Activated CD4-positive, alpha-beta T cell treated with anti-CD3 and anti-CD28 coated beads, Interleukin-2, amount 10 ng/mL, durations not matched to agents 7 days and 5 days (primary cell): ENCODE measurements at places on chromosomes 4 and X.

DNA sequence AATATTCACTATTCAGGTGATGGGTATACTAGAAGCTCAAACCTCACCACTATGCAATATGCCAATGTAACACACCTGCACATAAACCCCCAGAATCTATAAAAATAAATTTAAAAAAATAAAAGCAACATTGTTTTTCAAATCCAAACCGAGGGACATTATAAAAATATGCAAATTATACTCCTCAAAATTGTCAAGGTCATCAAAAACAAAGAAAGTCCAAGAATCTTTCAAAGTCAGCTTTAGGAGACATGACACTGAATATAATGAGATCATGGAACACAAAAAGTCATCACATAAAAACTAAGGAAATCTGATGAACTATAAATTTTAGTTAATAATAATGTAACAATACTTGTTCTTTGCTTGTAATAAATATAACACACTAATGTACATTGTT is 43.2 kb upstream of the AR start:
- DNase-seq: no peak

DNA sequence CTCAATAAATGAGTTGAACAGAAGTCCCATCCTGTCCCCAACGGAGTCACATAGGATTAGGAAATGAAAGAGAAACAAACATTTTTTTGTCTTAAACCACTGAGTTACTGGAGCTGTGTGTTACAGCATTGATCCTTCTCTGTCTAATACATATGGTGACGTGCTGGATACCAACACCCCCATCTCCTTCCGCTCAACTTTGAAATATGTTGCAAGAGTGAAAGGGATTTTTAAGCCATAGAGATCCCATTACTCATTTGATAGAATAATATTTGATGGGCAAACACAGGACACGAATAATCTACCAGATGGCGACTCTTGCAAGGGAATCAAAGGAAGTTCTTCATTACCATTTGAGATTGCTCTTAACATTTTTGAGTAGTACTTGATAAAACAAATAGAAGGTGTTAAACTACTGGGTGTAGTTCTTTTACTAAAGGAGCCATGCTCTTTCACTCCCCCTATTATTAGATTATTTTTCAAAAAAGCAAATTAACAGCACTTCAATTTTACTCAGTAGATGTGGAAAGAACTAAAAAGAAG is 140.5 kb downstream of the PACRGL start:
- no peak for DNase-seq

- no peak for DNase-seq
These were observed 47.9 kb upstream of the POU4F2 start for GRCh38 chr4:146590801-146591200.

DNA sequence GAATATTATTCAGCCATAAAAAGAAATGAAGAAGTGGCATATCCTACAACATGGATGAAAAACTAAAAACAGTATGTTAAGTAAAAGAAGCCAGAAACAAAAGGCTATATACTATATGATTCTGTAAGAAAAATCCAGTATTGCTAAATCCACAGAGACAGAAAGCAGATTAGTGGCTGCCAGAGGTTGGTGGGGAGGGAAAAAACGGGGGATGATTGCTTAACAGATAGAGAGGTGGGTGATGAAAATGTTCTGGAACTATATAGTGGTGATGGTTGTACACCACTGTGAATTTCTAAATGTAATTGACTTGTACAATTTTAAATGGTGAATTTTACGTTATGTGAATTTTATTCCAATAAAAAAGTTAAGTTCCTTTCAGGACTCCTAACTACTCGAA is 157.6 kb upstream of the SH3RF1 start:
- DNase-seq: no peak

DNA sequence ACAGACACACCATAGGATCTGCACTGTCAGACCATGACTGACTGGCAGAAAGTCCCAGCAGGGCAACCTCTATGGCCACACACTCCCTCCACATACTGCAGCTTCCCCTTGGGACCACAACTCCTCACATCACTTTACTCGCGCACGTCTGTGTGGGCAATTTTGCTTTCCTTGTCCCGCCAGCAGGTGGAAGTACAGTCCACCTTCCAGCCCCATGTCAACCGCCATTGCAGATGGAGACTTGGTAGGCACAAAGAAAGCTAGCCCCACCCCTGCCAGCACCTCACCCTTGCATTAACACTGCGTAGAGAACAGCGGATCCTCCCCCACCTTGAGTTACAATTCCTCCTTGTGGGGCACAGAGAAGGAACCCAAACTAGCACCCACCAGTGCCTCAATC is 74.4 kb upstream of the NAP1L2 start:
- no peak for DNase-seq

DNA sequence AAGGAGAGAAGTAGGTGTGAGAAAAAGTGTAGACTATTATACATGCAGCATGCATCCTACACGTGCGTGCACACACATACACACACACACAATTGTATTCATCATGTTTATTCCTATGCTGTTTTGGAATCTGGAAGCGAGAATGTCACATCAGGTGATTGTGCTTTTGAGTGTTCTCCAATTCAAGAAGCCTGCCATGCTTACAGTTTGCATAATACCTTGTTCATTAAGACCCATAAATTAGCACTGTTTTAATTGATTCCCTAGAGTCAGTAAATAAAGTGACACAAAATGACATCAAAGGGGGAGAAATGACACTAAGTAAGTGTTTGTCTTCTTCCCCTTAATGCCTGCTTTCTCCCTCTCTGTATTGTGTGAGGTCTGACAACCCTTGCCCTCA is 336.1 kb upstream of the IGFBP7 start:
- no peak for DNase-seq

DNA sequence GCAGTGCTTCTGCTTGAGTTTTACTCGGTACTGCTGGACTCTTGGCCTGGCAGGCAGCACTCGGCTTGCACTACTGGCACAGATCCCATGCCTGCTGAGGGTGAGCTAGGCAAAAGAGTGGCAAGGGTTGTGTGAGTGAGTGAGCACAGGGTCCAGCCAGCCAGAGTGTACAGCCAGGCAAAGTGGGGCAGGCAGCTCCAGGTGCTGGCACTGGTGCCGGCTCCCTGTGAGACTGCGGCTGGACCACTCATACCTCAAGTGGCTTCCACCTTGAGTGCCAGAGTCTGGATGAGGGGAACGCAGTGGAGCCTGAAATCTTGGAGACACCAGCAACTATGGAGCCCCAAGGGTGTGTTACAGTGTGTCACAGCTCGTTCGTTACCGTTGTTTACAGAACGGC is 1451.9 kb upstream of the AGA start:
- DNase-seq: no peak

DNA sequence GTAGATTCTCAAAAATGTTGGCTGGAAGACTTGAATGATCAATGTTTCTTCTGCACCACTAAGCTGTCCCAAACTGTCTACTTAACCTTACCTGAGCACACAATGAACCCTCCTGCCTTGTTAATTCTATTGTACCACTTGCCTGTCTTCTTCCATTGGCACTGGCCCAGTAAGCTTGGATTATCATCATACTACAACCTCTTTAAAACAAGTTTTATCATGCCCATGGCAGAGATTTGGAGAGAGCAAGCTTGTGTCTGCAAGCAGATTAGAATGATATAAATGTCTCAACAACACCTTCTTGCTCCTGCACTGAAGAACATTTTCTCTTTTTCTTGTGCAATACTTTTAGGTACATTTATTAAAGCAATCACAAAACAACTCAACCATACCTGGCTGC is 74.0 kb upstream of the VMA21 start:
- no peak for DNase-seq

DNA sequence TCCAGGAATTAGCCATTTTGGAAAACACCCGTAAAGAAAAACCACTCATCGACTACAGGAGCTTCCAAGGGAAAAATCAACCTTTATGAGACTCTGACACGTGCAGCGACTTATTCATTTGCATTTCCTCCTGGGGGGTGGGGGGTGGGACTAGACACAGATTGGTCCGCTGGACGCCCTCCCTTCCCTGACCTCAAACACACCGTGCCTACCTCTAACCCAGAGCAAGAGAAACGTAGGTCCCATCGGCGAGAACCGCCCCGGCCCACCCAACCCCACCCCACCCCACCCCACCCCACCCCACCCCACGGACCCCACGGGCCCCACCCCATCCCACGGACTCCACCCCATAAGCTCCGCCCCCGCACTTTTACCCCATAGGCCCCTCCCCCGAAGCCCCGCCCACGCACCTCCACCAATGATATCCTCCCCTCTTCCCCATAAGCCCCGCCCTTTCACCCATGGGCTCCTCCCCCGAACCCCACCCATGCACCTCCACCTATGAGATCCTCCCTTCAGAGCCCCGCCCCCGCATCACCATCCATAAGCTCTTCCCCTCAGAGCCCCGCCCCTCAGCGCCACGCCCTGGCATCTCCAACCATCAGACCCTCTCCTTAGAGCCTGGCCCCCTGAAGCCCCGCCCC is 1.1 kb downstream of the GTPBP6 start:
- no peak for DNase-seq

DNA sequence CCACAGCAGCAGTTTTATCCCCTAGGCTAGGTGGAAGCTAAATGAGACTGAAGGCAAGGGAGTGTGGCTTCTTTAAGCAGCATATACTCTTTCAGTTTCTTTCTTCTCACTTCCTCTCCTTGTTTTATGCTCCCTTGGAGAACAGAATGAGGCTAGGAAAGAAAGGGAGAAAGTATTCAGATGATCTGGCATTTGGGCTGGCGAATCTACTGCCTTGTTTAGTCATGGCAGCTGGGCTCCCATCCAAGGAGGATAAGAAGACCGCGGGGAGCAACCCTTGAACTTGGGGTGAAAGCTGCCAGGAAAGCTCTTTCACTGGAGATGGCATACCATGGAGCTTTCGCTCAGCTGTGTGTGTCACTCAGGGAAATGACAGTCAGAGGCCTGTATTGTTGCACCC is 72.1 kb downstream of the ARHGEF38 start:
- no peak for DNase-seq

DNA sequence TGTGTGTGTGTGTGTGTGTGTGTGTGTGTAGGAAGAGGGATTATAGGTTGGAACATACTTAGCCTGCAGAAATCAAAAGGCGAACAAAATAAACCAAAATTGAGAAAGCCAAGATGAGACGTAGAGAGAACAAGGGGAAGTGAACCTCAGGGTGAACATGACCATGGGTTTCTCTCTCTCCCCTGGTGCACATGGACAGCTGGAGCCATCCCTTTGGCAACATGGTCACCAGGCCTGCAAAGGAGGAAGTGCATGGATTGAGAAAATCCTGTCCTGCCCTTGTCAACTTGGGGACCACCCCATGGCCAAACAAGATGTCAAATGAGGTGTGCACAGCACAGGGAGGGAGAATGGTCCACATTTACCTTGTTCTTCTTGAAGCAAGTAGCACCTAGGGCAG is 23.1 kb downstream of the LGI2 start:
- DNase-seq: no peak

- DNase-seq: no peak
These were observed 47.9 kb downstream of the TLR10 start for GRCh38 chr4:38734911-38735310.
